ENCODE measurements at places on chromosomes 1 and 21. TPM values are rescaled to one million over a fixed set of nuclear protein-coding genes. Genes with fewer than 3 reads are reported as not detected.

Gene SRSF11
- 252 TPM for total RNA-seq

Gene FMO3
- total RNA-seq, result not detected

Gene PINK1
- 9.4 TPM for total RNA-seq

Gene CA6
- total RNA-seq, result 41.8 TPM

Gene DISP3
- 0.44 TPM for total RNA-seq

Gene NUDT4B
- total RNA-seq, result not detected

Gene ARPC5
- 207 TPM for total RNA-seq

Gene KCNT2
- not detected for total RNA-seq

Gene DNAJC28
- total RNA-seq, result 1.2 TPM

Gene GBP5
- 228 TPM for total RNA-seq

Gene VASH2
- 0.08 TPM for total RNA-seq

GRCh38 chr1:111272081-111272480 lies 18.6 kb upstream of the CHIA start:
- peaks cover 4% of the 10 kb centered on the region for H3K36me3 ChIP-seq
- no peak overlapping the region for H3K27ac ChIP-seq
- peaks cover 8% of the 10 kb centered on the region for H3K4me1 ChIP-seq
- no peak overlapping the region for H3K4me3 ChIP-seq

DNA sequence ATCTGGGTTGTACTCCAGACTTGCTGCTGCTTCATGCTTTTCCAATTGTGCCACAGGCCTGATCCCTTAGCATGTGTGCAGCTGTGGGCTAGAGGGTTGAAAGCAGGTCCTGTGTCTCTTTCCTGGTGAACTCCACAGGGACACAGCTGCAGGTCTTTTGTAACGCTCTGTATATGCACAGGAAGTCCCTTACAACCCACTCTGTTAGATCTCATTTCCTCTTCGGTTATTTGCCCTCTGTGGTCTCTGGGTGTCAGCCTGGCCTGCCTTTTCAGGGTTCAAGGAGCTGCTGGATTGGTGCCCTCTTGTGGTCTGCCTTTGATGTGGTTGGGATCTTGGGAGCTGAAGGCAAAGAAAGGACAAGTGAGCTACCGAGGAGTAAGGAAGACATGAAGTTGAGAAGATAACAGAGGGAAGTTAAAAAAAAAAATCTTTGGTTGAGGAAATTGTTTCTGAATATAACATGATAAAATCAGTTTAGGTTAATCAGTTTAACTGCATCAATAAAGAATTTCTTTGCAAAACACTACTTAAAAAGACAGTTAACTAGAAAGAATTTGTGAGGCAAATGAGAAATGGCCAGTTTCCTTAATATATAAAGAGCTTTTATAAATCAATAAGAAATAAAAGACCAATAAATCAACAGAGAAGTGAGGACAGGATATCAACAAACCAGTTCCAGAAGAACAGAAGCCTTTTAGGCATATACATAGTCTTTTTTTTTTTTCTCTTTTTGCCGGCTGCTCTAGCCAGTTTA lies 44.1 kb downstream of the UCK2 start:
- DNase-seq, result peak; percentile 55
- peaks cover 9% of the 10 kb centered on the region for H3K36me3 ChIP-seq
- H3K27me3 ChIP-seq, result peaks cover 10% of the 10 kb centered on the region
- H3K4me1 ChIP-seq, result peaks cover 40% of the 10 kb centered on the region

- H3K4me1 ChIP-seq, result no peaks in the 10 kb centered on the region
- no peaks in the 10 kb centered on the region for H3K36me3 ChIP-seq
- no peak overlapping the region for H3K27ac ChIP-seq
Measured at GRCh38 chr21:18275781-18276180, 31.1 kb downstream of the CHODL start.

DNA sequence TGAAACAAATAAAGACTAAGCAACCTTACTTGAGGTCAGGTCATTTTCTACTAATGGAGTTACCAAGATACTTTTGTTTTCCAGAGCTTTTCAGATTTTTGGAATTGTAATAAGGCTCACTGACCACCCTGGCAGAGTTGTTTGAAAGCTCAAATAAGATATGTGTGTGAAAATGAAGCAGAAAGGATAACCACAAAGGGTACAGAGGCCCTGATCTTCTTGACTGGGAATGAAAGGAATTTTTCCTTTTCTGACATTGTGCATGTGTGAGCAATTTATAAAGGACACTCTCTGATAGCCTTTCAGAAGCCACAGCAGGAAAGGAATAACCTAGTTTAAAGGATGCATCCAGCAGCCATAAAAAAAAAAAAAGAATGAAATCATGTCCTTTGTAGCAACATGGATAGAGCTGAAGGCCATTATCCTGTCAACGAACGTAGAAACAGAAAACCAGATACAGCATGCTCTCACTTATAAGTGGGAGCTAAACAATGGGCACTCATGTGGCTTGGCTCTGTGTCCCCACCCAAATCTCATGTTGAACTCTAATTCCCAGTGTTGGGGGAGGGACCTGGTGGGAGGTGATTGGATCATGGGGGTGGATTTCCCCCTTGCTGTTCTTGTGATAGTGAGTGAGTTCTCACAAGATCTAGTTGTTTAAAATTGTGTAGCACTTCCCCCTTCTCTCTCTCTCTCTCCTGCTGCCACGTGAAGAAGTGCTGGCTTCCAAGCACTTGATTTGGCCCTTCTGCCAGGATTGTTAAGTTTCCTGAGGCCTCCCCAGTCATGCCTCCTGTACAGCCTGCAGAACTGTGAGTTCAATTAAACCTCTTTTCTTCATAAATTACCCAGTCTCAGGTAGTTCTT lies 3.1 kb upstream of the SRP9 start:
- DNase-seq, result no peak
- peaks cover 2% of the 10 kb centered on the region for H3K36me3 ChIP-seq
- H3K27me3 ChIP-seq, result no peaks in the 10 kb centered on the region
- peak overlapping the region; percentile 46 for H3K27ac ChIP-seq
- H3K4me1 ChIP-seq, result peaks cover 6% of the 10 kb centered on the region
- H3K4me3 ChIP-seq, result no peak overlapping the region

- H3K27ac ChIP-seq, result no peak overlapping the region
- H3K36me3 ChIP-seq, result no peaks in the 10 kb centered on the region
- DNase-seq, result no peak
- no peak overlapping the region for H3K4me3 ChIP-seq
- H3K27me3 ChIP-seq, result peaks cover 2% of the 10 kb centered on the region
Measured at GRCh38 chr1:245483247-245483646, 328.5 kb downstream of the KIF26B start.

- H3K4me1 ChIP-seq, result peaks cover 46% of the 10 kb centered on the region
- no peak for DNase-seq
- no peaks in the 10 kb centered on the region for H3K27me3 ChIP-seq
- peak overlapping the region; percentile 62 for H3K27ac ChIP-seq
- no peaks in the 10 kb centered on the region for H3K36me3 ChIP-seq
Measured at GRCh38 chr1:89753761-89754160, 67.1 kb upstream of the LRRC8D start.

GRCh38 chr1:227094249-227094966 lies 154.3 kb downstream of the COQ8A start:
- H3K4me1 ChIP-seq, result no peaks in the 10 kb centered on the region
- no peaks in the 10 kb centered on the region for H3K36me3 ChIP-seq

- DNase-seq, result no peak
- peaks cover 45% of the 10 kb centered on the region for H3K4me1 ChIP-seq
- peak overlapping the region; percentile 93 for H3K4me3 ChIP-seq
- H3K27ac ChIP-seq, result peak overlapping the region; percentile 86
- peaks cover 25% of the 10 kb centered on the region for H3K36me3 ChIP-seq
- H3K27me3 ChIP-seq, result no peaks in the 10 kb centered on the region
Measured at GRCh38 chr1:203628201-203629015, 1.8 kb downstream of the ATP2B4 start.

- H3K27me3 ChIP-seq, result peaks cover 7% of the 10 kb centered on the region
- no peaks in the 10 kb centered on the region for H3K36me3 ChIP-seq
- peaks cover 3% of the 10 kb centered on the region for H3K4me1 ChIP-seq
- no peak overlapping the region for H3K4me3 ChIP-seq
- DNase-seq, result no peak
Measured at GRCh38 chr1:66556161-66556611, 22.2 kb downstream of the SGIP1 start.

DNA sequence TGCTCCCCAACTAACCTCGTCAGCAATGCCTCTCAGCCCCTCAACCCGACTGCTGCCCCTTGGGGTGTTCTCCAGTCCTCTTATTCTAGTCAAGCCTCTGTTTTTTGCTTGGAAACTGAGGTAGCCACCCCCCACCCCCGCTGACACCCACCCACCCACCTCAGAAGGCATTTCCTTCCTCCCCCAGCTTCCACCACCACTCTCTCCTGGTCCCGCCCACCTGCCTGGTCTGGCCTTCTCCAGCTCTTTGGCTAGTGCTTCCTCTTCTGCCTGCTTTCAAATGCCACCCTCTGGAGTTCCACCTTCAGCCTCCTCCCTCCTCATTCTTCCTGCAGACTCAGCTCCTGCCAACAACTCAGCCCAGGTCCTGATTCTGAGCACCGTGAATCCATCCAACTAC lies 35.3 kb downstream of the OLFML2B start:
- H3K4me3 ChIP-seq, result no peak overlapping the region
- no peaks in the 10 kb centered on the region for H3K36me3 ChIP-seq
- no peak for DNase-seq
- H3K27ac ChIP-seq, result no peak overlapping the region
- H3K27me3 ChIP-seq, result peaks cover 2% of the 10 kb centered on the region

GRCh38 chr1:68969441-68969840 lies 472.6 kb upstream of the DEPDC1 start:
- no peak overlapping the region for H3K27ac ChIP-seq
- DNase-seq, result no peak
- H3K4me3 ChIP-seq, result no peak overlapping the region
- no peaks in the 10 kb centered on the region for H3K4me1 ChIP-seq

GRCh38 chr1:228141226-228142044 lies 1.4 kb downstream of the GUK1 start:
- peak overlapping the region; percentile 96 for H3K4me3 ChIP-seq
- peak overlapping the region; percentile 98 for H3K27ac ChIP-seq
- DNase-seq, result peak; percentile 54
- peaks cover 5% of the 10 kb centered on the region for H3K27me3 ChIP-seq

GRCh38 chr1:64469116-64469976 lies 583 bp upstream of the CACHD1 start:
- H3K27ac ChIP-seq, result no peak overlapping the region
- no peak for DNase-seq
- H3K27me3 ChIP-seq, result peaks cover 51% of the 10 kb centered on the region
- no peaks in the 10 kb centered on the region for H3K36me3 ChIP-seq

DNA sequence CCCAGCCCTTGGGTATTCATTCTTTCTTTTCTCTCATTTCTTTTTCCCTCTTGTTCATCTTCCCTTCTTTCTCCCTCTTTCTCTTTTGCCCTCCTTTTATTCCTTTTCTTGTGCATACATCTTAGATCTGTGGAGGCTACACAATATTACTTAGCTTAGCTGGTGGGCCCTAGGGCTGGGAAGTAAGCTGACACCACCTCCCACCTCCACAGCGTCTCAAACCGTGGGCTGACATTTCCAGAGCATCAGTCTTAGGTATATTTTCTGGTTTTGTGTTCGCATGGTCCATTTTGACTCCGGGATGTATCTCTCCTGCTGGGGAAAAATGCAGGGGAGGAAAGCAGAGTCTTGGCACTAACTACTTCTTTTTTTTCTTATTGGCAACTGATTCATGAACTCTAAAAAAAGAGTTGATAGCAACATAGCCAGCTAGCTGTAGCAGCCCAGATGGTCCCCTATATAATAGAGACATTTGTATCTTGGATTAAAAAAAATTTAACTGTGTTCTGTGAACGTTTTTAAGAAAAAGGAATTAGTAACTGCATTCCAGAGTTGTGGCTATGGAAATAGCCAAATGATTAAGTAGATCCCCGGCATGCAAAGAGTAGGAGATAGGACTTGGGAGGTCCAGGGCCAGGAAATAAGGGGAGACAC lies 15.5 kb downstream of the CNIH3 start:
- no peak for DNase-seq
- H3K27ac ChIP-seq, result no peak overlapping the region
- peaks cover 5% of the 10 kb centered on the region for H3K4me1 ChIP-seq
- no peak overlapping the region for H3K4me3 ChIP-seq
- H3K36me3 ChIP-seq, result no peaks in the 10 kb centered on the region
- peaks cover 24% of the 10 kb centered on the region for H3K27me3 ChIP-seq

DNA sequence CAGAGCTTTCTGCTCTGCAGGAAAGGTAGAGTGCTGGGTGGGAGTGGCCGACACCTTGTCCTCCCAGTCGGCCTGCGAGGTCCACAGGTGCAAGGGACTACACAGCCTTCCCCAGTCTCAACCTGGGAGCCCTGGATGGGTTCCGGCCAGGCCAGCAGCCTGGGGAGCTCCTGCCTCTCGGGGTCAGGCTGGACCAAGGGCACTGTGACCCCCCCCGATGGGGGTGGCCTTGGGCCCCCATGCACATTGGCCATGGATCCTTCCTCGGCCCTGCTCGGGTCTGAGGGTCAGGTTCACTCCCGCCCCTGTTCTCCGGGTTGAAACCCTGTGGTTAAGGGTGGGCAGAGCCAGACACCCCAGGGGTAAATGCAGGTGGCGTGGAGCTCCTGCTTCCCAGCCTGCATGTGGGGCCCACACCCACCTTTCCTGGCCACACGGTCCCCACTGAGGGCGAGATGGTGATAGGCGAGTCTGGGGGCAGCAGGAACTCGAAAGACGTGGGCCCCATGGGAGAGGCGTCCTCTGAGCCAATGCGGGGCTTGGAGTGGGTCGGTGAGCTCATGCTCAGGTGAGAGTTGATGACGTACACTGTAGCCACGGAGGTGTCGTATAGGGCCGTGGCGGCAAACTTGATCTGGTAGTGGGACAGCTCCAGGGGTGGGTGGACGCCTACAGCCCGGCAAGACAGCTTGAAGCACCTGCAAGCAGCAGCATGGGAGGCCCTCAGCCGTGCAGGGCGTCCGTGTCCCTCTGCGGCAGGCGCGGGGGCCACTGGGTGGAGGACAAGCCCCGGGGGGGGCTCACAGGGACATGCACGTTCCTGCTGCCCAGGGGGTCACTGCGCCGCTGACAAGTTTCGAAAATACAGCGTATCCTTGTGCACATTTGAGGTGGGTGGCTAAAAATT lies 10.8 kb upstream of the TMEM52 start:
- H3K4me1 ChIP-seq, result no peaks in the 10 kb centered on the region
- no peak overlapping the region for H3K4me3 ChIP-seq
- H3K27me3 ChIP-seq, result no peaks in the 10 kb centered on the region

GRCh38 chr1:225578251-225578977 lies 74.5 kb downstream of the ENAH start:
- peaks cover 31% of the 10 kb centered on the region for H3K27me3 ChIP-seq
- H3K4me3 ChIP-seq, result no peak overlapping the region
- DNase-seq, result no peak
- no peak overlapping the region for H3K27ac ChIP-seq
- peaks cover 2% of the 10 kb centered on the region for H3K4me1 ChIP-seq
